ENCODE measurements at places on chromosomes 16 and 17.

DNA sequence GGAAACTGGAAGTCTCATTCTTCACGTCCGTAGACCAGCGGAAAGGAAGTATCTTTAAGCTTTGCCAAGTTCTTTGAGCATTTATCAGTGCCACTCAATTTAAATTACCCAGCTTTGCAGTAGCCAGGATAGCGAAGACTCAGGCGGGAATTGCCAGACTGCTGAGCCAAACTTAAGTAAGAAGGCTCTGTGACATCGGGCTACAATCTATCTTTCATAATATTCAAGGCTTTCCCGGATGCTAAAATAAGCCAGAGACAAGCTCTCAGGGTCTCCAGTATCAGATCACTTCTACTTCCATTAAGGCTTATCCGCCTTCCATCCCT lies 436 bp upstream of the BRIP1 start:
- no peak for DNase-seq

GRCh38 chr17:45578516-45579455 lies 88.3 kb upstream of the PLEKHM1 start:
- DNase-seq = no peak

DNA sequence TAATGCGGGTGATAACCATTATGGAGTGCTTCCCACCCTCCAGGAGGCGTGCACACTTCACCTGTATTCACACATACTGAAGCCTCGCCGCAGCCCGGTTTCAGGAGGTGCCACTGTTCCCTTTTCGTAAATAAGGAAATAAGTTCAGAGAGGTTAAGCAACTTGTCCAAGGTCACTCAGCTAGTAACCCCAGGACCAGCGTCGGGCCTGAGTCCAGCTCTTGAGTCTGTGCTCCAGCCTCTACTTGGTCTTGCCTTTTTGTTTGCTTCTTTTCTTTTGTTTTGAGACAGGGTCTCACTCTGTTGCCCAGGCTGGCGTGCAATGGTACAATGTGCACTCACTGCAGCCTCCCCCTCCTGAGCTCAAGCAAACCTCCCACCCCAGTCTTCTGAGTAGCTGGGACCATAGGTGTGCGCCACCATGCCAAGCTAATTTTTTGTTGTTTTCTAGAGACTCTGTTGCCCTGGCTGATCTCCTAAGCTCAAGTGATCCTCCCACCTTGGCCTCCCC lies 63.5 kb upstream of the CIBAR2 start:
- DNase-seq = no peak

- no peak for DNase-seq
Observed at GRCh38 chr17:74445158-74445557, 13.3 kb downstream of the GPRC5C start.

DNA sequence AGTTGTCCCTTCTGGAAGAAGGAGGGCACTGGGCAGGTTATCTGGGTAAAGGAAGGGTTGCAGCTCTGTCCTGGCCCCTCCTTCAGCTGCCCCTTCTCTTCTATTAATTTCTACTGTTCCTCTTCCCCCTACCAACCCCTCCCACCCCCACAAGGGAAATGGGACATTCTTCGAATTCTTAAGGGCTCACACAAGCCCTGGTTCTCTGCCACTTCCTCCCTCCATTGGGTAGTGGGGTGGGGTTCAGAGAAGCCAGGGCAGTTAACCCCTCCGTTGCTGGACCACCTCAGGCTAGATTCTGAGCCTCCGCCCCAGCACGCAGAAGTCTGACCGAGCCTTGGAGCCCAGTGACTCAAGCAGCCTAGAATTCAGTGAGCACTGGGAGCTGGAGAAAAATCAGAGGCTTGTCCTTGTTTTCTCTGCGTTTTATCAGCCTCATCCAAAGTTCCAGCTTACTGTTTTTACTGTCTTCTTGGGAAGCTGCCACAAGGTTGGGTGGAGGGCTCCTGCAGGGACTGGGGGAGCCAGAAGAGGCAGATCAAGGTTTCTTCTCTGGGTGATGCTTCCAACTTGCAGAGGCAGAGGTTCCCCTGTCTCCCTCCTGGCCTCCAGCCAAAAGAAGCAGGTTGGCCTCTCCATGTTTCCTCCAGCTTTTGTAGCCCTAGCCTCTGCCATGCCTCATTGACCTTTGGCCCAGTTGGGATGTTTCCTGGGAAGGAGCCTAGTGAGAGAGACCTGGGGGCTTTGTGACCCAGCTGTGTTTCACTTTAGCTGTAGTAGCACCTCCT lies 10.2 kb downstream of the LASP1 start:
- DNase-seq = no peak

- no peak for DNase-seq
Observed at GRCh38 chr16:17447101-17447569, 23.6 kb downstream of the XYLT1 start.

DNA sequence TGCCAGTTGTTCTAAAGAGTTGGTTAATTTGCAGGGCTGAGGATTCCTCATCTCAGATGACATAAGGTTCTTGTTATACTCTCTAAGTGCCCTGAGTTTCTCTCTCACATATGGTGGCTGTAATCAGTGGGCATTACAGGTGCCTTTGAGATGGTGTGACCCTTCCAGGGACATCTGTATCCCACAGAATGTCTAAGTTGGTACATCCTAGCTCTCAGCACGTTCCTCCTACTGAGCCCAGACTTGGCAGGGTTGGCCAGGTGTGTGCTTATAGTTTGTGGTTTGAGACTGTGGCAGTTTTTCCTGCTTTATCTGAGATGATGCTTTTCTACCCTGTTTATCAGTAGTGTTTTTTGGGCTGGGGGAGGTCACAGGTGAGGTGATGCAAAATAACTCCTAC lies 36.3 kb downstream of the SPECC1 start:
- DNase-seq = no peak

GRCh38 chr17:7403727-7403976 lies 245 bp downstream of the TMEM256 start:
- DNase-seq = no peak

GRCh38 chr17:34847938-34848337 lies 113.3 kb downstream of the CCT6B start:
- DNase-seq = no peak

DNA sequence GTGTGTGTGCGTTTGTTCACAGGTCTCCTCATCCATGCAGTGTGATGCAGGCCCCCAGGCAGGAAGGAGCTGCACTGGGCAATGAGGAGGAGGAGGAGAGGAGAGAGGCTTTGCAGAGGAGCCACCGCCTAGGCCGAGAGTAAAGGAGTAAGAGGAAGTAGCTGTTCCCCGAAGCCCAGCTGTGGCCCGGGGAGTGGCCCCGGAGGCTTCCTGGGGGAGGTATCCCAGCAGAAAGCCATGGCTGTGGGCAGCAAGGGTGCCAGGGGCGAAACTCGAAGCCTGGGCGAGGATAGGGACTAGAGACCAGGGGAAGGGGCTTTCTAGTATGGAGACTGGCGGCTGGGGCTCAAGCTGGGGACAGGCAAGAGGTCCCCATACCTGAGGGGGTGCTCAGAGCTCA lies 12.2 kb downstream of the C16orf95 start:
- no peak for DNase-seq

DNA sequence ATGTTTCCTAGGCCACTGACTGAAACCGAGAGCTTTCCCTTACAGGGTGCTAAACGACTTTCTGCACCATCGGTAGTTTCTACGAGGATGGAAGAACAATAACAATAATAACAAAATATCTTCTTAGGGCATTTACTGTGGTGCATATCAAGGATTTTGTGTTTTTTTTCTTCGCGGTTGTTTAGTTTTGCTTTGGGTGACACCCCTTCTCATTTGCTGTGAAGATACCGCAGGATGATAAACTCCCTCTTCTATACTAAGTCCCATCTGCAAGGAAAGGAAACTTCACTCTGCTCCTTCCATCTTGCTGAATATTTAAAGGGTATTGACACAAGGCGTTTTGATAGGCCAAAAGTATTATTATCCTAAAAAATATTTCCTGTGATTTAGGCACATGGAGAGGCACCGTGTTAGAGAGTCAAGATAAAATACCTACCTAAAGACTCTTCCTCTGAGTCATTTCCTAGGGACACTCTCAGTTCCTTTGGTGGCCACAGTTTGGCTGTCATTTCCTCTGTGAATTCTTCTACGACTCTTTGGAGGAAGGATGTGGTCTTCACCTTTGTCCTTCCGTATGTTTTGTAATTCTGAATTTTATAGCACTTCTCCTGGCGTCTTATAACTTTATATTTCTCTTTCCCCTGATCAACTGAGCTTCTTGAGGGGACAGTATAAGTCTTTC lies 318.8 kb downstream of the CDH13 start:
- DNase-seq = no peak

DNA sequence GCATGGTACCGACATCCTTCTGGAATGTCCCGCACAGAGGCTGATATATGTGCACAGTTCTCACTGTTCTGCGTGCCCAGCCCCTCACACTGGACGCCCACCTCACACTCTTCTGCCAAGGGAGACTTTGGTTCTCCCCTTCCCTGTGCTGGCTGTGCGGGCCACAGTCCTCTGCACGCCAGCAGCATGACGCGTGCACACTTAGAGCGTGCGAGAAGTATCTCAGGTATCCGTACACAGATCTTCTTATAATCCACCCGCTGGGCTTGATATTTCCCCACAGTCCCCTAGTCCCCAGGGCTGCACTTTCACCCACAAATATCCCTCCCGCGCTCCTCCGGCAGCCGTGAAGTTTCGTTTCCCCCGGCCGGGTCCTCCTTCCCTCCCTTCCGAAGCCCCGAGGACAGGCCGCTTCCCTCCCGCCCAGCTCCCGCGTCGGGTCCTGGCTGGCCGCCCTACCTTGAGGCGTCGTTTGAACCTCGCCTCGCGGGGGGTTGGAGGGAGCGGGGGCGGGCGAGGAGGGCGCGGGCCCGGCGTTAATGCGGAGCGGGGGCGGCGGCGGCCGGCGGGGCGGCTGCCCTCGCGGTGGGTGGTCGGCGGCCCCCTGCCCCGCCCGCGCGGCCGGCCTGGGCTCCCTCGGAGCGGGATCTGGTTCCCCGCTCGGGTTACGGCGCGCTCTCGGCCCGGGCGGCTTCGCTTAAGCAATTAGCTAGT lies 5.0 kb upstream of the FOXF1 start:
- DNase-seq = no peak

- DNase-seq = no peak
Observed at GRCh38 chr16:65822148-65822547, 544.3 kb upstream of the CDH5 start.

- no peak for DNase-seq
Observed at GRCh38 chr17:73182616-73183310, 10.1 kb upstream of the COG1 start.

DNA sequence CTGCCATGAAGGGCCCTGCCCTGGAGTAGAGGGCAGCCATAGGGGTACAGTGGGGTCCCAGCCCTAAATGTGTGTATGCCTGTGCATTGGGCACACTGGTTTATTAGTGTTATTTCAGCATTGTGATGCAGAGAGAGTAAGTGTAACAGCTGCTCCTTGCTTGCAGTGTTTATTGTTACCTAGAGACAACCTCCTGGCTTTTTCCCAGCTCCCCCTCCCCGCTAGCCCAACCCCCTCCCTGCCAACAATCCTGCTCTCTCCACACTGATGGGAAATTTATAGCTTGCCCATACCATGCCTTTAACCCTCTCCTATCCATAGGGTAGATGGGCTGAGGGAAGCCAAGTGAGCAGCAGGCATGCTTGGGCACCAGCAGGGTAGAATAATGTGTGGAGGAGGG lies 51.3 kb downstream of the NEUROD2 start:
- DNase-seq = no peak

- DNase-seq = no peak
Observed at GRCh38 chr17:57544401-57544800, 200.7 kb downstream of the CCDC182 start.

GRCh38 chr16:46895399-46896313 lies 11.5 kb downstream of the GPT2 start:
- DNase-seq = no peak

- no peak for DNase-seq
Observed at GRCh38 chr16:57837305-57838125, 35.2 kb upstream of the KIFC3 start.

- peak; percentile 75 for DNase-seq
Observed at GRCh38 chr17:6823011-6823442, 8.5 kb downstream of the TEKT1 start.

GRCh38 chr17:6455321-6455705 lies 11.1 kb downstream of the PIMREG start:
- no peak for DNase-seq

- no peak for DNase-seq
Observed at GRCh38 chr17:78785663-78786057, 3.6 kb upstream of the CYTH1 start.

Data from skeletal muscle cell (primary cell).